ENCODE measurements at places on chromosomes 13 and 19. TPM values are rescaled to one million over a fixed set of nuclear protein-coding genes. Genes with fewer than 3 reads are reported as not detected.

SHISA2 gene
- total RNA-seq = not detected

GRCh38 chr13:114130837-114131582 lies 1.4 kb downstream of the RASA3 start:
- H3K36me3 ChIP-seq = peaks cover 16% of the 10 kb centered on the region
- H3K4me3 ChIP-seq = peak overlapping the region; percentile 97
- H3K27ac ChIP-seq = peak overlapping the region; percentile 93
- H3K4me1 ChIP-seq = peaks cover 54% of the 10 kb centered on the region

- no peak overlapping the region for H3K27ac ChIP-seq
- H3K36me3 ChIP-seq = no peaks in the 10 kb centered on the region
- no peaks in the 10 kb centered on the region for H3K27me3 ChIP-seq
- H3K4me3 ChIP-seq = no peak overlapping the region
- no peak for DNase-seq
- H3K4me1 ChIP-seq = no peaks in the 10 kb centered on the region
Measured at GRCh38 chr13:64371045-64371444, 2859.1 kb downstream of the PCDH9 start.

DNA sequence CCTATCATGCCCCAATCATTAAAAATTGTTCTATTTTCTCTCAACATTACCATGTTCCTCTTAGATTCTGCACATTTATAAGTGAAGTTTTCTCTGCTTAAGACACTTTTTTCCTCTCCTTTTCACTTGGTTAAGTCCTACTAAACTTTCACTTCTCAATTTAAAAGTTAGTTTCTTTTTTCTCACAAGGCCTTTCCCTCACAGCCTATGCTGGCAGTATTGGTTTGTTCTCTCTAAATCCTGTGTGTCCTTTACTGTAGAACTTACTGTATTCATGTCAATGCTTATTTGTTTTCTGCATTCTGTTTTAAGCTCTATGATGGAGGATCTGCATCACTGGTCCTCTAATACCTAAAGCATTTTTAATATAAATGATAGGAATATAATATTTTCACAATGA lies 2816.6 kb downstream of the PCDH9 start:
- H3K36me3 ChIP-seq = no peaks in the 10 kb centered on the region
- no peaks in the 10 kb centered on the region for H3K27me3 ChIP-seq
- H3K27ac ChIP-seq = no peak overlapping the region
- no peaks in the 10 kb centered on the region for H3K4me1 ChIP-seq
- DNase-seq = no peak

All from activated CD4-positive, alpha-beta memory T cell treated with anti-CD3 and anti-CD28 coated beads for 36 hours (primary cell).